WTC11 (cell line): ENCODE measurements at places on chromosomes 4 and X.

DNA sequence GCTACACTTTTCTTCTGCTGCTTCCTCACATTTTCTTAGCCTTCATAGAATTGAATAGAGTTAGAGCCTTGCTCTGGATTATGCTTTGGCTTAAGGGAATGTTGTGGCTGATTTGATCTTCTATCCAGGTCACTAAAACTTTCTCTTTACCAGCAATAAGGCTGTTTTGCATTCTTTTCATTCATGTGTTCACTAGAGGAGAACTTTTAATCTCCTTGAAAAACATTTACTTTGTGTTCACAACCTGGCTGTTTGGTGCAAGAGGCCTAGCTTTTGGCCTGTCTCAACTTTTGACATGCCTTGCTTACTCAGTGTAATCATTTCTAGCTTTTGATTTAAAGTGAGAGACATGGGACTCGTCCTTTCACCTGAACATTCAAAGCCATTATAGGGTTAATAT is 87.7 kb upstream of the RAB40AL start:
- H3K27me3 ChIP-seq = no peaks in the 10 kb centered on the region
- 0 out of 2 replicates have a peak, but pooled peaks cover 3% of the 10 kb centered on the region for H3K4me1 ChIP-seq
- no peak for DNase-seq
- H3K4me3 ChIP-seq = no peak overlapping the region
- H3K27ac ChIP-seq = no peak overlapping the region

DNA sequence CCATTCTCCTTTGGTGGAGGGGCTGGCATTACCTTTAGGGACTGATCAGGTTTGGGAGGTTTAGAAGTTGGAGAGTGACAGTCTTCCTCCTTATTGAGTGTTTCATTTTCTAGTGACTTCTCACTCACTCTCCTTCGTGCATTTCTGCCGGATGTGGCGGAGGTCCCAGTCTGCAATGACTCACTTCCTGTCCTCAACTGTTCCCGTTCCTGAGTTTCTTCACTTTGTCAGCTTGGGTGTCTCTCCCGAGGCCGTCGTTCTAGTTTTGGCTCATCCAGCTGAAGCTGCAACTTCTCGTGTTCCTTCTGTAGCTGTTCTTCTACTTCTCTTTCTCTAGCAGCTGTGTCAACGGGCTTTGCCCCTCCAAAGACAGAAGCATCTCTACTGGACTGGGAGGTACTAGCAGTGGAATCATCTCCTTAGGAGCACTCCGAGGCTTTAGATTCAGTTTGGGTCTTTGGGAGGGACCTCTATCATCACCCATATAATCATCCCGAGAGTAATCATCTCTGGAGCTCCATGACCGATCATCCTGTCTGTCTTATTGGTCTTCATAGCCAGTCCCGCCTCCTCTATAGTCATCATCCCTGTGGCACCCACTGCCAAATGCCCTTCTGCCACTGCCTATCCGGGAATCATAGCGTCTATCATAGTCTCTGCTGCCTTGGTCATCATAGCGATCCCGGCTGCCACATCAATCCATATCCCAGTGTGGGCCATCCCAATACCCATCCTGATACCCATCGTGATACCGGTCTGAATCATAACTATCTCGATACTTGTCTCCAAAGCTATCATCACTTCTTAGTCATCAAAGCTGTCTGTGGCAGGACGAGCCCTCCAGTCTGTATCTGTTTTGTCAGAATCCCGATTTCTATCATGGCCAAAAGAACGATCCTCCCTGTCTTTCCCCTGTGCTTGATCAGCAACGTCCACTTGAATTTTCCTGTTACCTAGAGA is 35.3 kb upstream of the VSIG4 start:
- H3K36me3 ChIP-seq = no peaks in the 10 kb centered on the region
- no peak for DNase-seq
- H3K27ac ChIP-seq = no peak overlapping the region
- no peak overlapping the region for H3K4me3 ChIP-seq
- 0 out of 2 replicates have a peak, but pooled peaks cover 2% of the 10 kb centered on the region for H3K27me3 ChIP-seq

- H3K27me3 ChIP-seq = no peaks in the 10 kb centered on the region; the same call in 1 of the 2 replicates
- H3K4me1 ChIP-seq = 0 out of 2 replicates have a peak, but pooled peaks cover 3% of the 10 kb centered on the region
- peaks cover 13% of the 10 kb centered on the region; the same call in 1 of the 2 replicates for H3K36me3 ChIP-seq
- peak within 1 kb of the TSS; percentile 97 for H3K4me3 ChIP-seq
- peak within 1 kb of the TSS; percentile 91 for H3K27ac ChIP-seq
- DNase-seq = peak; percentile 56
These were observed at the start of gene TRO for GRCh38 chrX:54920610-54921426. TSS of gene TRO (plus strand) at chrX:54920824. CDS start at chrX:54922247, 1,423 bp downstream.

- H3K27ac ChIP-seq = no peak overlapping the region
- H3K4me1 ChIP-seq = peaks cover 8% of the 10 kb centered on the region; the same call in 1 of the 2 replicates
- no peaks in the 10 kb centered on the region for H3K36me3 ChIP-seq
- H3K4me3 ChIP-seq = no peak overlapping the region
- DNase-seq = no peak
- no peaks in the 10 kb centered on the region; the same call in 1 of the 2 replicates for H3K27me3 ChIP-seq
These were observed 512.0 kb upstream of the NR3C2 start for GRCh38 chr4:148954011-148954749.

- H3K4me1 ChIP-seq = no peaks in the 10 kb centered on the region
- H3K27ac ChIP-seq = no peak overlapping the region
- no peaks in the 10 kb centered on the region for H3K36me3 ChIP-seq
- H3K4me3 ChIP-seq = no peak overlapping the region
These were observed 7.3 kb downstream of the GPR119 start for GRCh38 chrX:130378024-130378669.

- no peaks in the 10 kb centered on the region for H3K36me3 ChIP-seq
- DNase-seq = peak; percentile 51
- H3K4me1 ChIP-seq = peaks cover 5% of the 10 kb centered on the region
- H3K27ac ChIP-seq = no peak overlapping the region
- H3K27me3 ChIP-seq = no peaks in the 10 kb centered on the region
These were observed 10.6 kb downstream of the NYX start for GRCh38 chrX:41457613-41458192.

DNA sequence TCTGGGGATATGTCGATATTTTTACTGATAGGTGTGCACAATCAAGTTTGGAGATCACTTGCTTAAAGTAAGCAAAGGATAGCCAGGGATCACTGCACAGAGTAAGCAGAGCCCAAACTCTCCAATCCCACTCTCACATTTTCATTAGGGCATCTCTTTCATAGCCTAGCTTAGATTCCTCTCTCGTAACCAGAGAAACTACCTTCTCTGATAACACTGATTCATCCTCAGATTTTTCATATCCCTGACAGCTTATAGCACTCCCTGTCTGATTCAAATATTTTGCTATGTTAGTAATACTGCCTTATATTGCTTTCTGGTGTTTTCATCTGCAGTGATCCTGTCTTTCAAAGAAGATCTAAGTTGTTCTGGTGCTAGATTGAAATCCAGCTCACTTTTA is 123.7 kb downstream of the CBLL2 start:
- H3K27me3 ChIP-seq = no peaks in the 10 kb centered on the region
- H3K4me3 ChIP-seq = no peak overlapping the region
- no peak for DNase-seq
- H3K36me3 ChIP-seq = no peaks in the 10 kb centered on the region

- H3K4me1 ChIP-seq = peaks cover 14% of the 10 kb centered on the region
- no peaks in the 10 kb centered on the region for H3K27me3 ChIP-seq
- no peak overlapping the region for H3K27ac ChIP-seq
- DNase-seq = no peak
- 0 out of 2 replicates have a peak, but pooled peaks cover 2% of the 10 kb centered on the region for H3K36me3 ChIP-seq
- no peak overlapping the region for H3K4me3 ChIP-seq
These were observed 164.7 kb upstream of the SLC7A11 start for GRCh38 chr4:138406876-138407275.

DNA sequence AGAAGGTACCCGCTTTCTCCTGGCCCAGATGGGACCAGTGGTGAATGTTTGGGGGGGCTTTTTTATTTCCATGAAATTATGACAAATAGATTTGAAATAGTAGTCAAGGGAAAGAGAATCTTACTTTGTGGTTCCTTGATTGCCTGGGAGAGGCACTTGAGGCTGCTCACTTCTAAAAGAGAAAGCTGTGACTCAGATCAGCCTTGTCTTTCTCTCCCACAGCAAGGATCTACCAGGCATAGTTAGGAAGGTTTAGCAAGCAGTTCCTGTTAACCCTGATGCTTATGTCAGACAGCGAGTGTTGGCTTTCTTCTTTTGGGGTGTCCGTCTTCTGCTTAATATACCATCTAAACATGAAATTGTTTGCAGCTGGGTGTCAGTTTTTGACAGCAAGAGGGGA is 114.5 kb downstream of the TSPAN7 start:
- H3K27ac ChIP-seq = no peak overlapping the region
- H3K4me1 ChIP-seq = no peaks in the 10 kb centered on the region
- H3K36me3 ChIP-seq = no peaks in the 10 kb centered on the region
- no peak overlapping the region for H3K4me3 ChIP-seq

DNA sequence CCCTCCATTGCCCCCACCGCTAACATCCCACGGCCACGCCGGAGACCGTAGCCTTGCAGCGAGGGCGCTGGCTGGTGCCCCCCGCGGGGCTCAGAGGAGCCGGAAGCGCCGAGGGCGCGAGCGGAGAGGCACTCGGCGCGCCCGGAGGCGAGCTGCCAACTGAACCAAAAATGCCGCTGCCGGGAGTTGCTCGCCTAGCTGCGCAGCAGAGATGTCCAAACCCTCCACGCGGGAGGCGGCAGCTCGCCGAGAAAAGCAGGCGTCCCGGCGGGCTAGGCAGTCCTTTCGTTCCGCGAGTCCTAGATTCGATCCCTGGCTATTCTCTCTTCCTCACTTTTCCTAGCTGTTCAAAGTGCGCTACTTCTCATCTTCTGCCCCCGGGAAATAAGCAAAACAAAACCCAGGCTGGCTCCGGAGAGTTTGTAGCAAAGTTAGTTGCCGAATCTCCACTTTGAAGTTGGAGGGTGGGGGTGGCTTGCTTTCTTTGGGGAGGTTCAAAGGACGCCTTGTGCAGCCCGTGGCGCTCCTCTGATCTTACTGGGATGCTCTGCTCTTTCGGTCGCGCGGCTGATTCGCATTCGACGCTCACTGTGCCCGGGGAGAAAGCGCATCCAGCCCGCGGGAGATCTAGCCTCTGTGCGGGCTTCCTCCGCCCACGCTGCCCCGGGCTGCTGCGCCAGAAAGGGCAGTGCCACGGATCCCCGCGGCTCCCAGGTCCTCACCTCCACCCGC is 723 bp downstream of the NKX6-1 start:
- no peak overlapping the region for H3K27ac ChIP-seq
- peak overlapping the region; percentile 82 for H3K4me3 ChIP-seq
- H3K4me1 ChIP-seq = peaks cover 73% of the 10 kb centered on the region

GRCh38 chrX:129013574-129013973 is 509.7 kb downstream of the SMARCA1 start:
- H3K4me1 ChIP-seq = peaks cover 29% of the 10 kb centered on the region
- H3K27ac ChIP-seq = no peak overlapping the region
- H3K36me3 ChIP-seq = no peaks in the 10 kb centered on the region
- peak; percentile 28 for DNase-seq
- no peaks in the 10 kb centered on the region for H3K27me3 ChIP-seq

DNA sequence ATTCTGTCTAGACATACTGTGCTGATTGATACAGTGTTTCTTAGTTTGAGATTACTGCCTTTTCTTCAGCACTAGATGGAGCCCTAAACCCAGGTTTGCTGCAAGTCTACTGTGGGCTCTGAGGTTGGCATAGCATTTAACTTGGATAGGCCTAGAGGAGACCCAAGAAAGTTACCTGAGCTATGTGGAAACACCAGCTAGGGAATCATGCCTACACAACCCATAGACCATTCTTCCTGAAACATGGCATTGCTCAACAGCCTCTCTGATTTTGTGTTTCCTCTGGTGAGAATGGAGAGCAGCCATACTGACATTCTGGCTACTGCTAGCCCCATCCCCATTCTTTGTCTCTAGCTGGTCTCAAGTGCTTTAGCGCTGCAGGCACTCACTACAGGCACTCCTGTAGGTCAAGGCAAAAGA is 287.7 kb upstream of the PCDH18 start:
- H3K4me3 ChIP-seq = no peak overlapping the region
- H3K4me1 ChIP-seq = peaks cover 3% of the 10 kb centered on the region; the same call in 1 of the 2 replicates
- no peaks in the 10 kb centered on the region; the same call in 1 of the 2 replicates for H3K36me3 ChIP-seq
- no peaks in the 10 kb centered on the region for H3K27me3 ChIP-seq
- H3K27ac ChIP-seq = no peak overlapping the region
- DNase-seq = peak; percentile 20

GRCh38 chr4:2304321-2304876 is 42.5 kb upstream of the MXD4 start:
- H3K27ac ChIP-seq = no peak overlapping the region
- H3K27me3 ChIP-seq = no peaks in the 10 kb centered on the region; the same call in 1 of the 2 replicates
- H3K36me3 ChIP-seq = peaks cover 14% of the 10 kb centered on the region
- H3K4me3 ChIP-seq = no peak overlapping the region

GRCh38 chr4:42954963-42955669 is 62.6 kb downstream of the GRXCR1 start:
- H3K27me3 ChIP-seq = no peaks in the 10 kb centered on the region
- H3K4me1 ChIP-seq = no peaks in the 10 kb centered on the region
- no peak for DNase-seq

DNA sequence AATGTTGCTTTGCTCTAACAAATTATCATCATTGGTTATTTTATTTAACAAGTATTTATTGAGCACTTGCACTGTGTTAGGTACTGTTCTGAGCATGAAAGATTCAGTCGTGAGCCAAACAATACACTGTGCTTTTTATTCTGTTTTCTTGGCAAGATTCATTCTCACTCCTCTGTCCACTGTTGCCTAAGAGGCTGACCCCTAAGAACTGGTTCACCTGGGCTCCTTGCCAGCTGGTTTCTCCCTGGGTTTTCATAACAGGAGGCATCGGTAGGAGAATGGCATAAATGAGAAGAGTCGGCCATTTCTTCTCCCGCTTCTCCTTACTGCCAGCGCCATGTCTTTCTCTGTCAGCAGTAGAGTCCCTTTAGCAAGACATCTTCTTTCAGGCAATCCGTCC is 243.7 kb upstream of the DIAPH2 start:
- no peak overlapping the region for H3K4me3 ChIP-seq
- no peak overlapping the region for H3K27ac ChIP-seq
- H3K4me1 ChIP-seq = no peaks in the 10 kb centered on the region
- no peak for DNase-seq
- peaks cover 52% of the 10 kb centered on the region for H3K27me3 ChIP-seq

GRCh38 chrX:155662282-155662681 is 49.5 kb upstream of the TMLHE start:
- no peak for DNase-seq
- H3K27ac ChIP-seq = no peak overlapping the region
- H3K36me3 ChIP-seq = no peaks in the 10 kb centered on the region

DNA sequence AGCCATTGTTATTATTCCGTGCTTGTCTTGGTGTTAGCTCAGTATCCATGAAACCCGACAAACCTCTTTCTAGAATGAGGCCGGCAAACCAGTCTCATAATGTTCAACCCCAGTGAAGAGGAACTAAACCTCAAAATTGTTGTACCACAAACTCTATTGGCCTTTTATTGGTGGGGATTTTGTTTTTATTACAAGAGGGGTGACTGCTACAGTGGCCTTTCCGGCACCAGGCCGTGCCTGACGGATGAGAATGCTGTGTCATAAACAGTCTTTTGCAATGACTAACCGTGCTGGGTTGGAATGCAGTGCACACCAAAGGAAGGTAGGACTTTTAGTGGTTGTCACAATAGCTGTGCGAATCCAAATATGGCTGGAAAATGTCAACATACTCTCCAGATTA is 60.8 kb downstream of the SHROOM2 start:
- peak overlapping the region; percentile 36; the same call in 1 of the 2 replicates for H3K27ac ChIP-seq
- peaks cover 38% of the 10 kb centered on the region for H3K4me1 ChIP-seq
- DNase-seq = no peak
- no peak overlapping the region for H3K4me3 ChIP-seq
- H3K27me3 ChIP-seq = no peaks in the 10 kb centered on the region
